Liver (tissue), 10 donors: ENCODE measurements at places on chromosomes 6 and 20. TPM values are rescaled to one million over a fixed set of nuclear protein-coding genes. Genes with fewer than 3 reads are reported as not detected.

Gene SYTL3
- 0.40 TPM for polyA plus RNA-seq

GRCh38 chr6:138377844-138378243, at the start of gene SMIM28:
Gene SMIM28 (plus strand): TSS chr6:138377905. CDS start chr6:138378073, 168 bp downstream.
- no peak within 1 kb of the TSS for H3K4me3 ChIP-seq
- peaks cover 16% of the 10 kb centered on the region for H3K4me1 ChIP-seq
- H3K27me3 ChIP-seq: no peaks in the 10 kb centered on the region
- no peaks in the 10 kb centered on the region for H3K36me3 ChIP-seq
- DNase-seq: no peak
- no peak within 1 kb of the TSS for H3K27ac ChIP-seq

DNA sequence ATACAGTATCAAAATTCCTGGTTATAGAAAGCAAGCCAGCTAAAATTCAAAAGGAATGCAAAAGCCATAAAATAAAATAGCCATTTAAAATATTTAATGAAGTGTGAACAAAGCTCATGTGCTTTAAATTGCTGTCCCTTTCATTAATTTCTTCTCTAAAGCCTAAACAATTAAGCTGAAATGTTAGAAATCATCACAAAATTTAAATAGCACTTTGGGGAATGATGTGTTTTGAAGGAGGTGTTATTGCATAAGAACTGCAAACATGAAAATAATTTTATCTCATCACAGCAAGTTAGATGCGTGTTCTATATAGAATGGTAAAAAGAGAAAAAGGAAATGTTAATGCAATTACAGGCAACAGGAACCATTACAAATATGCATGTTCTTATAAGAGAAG, 111.0 kb downstream of the RIMS1 start:
- H3K4me3 ChIP-seq: no peak overlapping the region
- DNase-seq: no peak
- H3K27me3 ChIP-seq: no peaks in the 10 kb centered on the region
- H3K27ac ChIP-seq: no peak overlapping the region

GRCh38 chr20:44600758-44601201, 18.4 kb downstream of the PKIG start:
- H3K4me1 ChIP-seq: peaks cover 16% of the 10 kb centered on the region
- H3K27ac ChIP-seq: peak overlapping the region; percentile 51
- no peak overlapping the region for H3K4me3 ChIP-seq
- no peak for DNase-seq
- no peaks in the 10 kb centered on the region for H3K27me3 ChIP-seq

GRCh38 chr6:89172131-89172530, 26.3 kb downstream of the PM20D2 start:
- no peak overlapping the region for H3K27ac ChIP-seq
- H3K4me3 ChIP-seq: no peak overlapping the region
- DNase-seq: no peak
- H3K27me3 ChIP-seq: no peaks in the 10 kb centered on the region

GRCh38 chr6:83464381-83465140, 33.7 kb upstream of the ME1 start:
- H3K36me3 ChIP-seq: no peaks in the 10 kb centered on the region
- no peaks in the 10 kb centered on the region for H3K4me1 ChIP-seq
- no peak for DNase-seq
- H3K27ac ChIP-seq: no peak overlapping the region
- no peaks in the 10 kb centered on the region for H3K27me3 ChIP-seq
- H3K4me3 ChIP-seq: no peak overlapping the region

- H3K27ac ChIP-seq: no peak overlapping the region
- no peaks in the 10 kb centered on the region for H3K4me1 ChIP-seq
- H3K27me3 ChIP-seq: no peaks in the 10 kb centered on the region
- no peak overlapping the region for H3K4me3 ChIP-seq
These were observed 6.9 kb downstream of the RIMS4 start for GRCh38 chr20:44803383-44803941.

GRCh38 chr6:126444659-126445273, 104.9 kb downstream of the CENPW start:
- no peaks in the 10 kb centered on the region for H3K36me3 ChIP-seq
- H3K4me1 ChIP-seq: no peaks in the 10 kb centered on the region
- no peaks in the 10 kb centered on the region for H3K27me3 ChIP-seq
- DNase-seq: no peak

DNA sequence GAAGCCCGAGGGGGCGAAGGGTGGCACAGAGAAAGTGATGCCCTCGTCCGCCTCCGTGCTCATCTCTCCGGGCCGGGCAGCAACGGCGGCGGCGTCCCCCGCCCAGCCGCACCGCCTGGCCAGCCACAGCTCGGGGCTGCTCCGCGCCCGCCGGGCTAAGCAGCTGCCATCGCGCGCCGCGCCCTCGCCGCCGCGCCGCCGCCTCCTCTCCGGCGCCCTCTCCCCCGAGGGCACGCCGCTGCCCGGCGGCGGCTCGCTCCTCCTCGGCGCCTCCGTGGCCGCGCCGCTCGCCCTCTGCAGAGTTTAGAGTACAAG, 225 bp downstream of the MAP3K5 start:
- H3K36me3 ChIP-seq: no peaks in the 10 kb centered on the region
- peak overlapping the region; percentile 94 for H3K4me3 ChIP-seq
- DNase-seq: no peak

Gene DDX43
- polyA plus RNA-seq: 0.31 TPM

GRCh38 chr6:156779206-156780094, 2.3 kb downstream of the ARID1B start:
- peaks cover 20% of the 10 kb centered on the region for H3K4me1 ChIP-seq
- peak overlapping the region; percentile 70 for H3K4me3 ChIP-seq
- H3K27me3 ChIP-seq: no peaks in the 10 kb centered on the region
- peak overlapping the region; percentile 98 for H3K27ac ChIP-seq
- H3K36me3 ChIP-seq: no peaks in the 10 kb centered on the region
